NCI-H1694 treated with DMSO at 0.1 percent for 48 hours (cell line): ENCODE measurements at places on chromosomes 12 and 14.
A peak's percentile ranks its signal among the peaks of the same experiment; 100 is the strongest.

DNA sequence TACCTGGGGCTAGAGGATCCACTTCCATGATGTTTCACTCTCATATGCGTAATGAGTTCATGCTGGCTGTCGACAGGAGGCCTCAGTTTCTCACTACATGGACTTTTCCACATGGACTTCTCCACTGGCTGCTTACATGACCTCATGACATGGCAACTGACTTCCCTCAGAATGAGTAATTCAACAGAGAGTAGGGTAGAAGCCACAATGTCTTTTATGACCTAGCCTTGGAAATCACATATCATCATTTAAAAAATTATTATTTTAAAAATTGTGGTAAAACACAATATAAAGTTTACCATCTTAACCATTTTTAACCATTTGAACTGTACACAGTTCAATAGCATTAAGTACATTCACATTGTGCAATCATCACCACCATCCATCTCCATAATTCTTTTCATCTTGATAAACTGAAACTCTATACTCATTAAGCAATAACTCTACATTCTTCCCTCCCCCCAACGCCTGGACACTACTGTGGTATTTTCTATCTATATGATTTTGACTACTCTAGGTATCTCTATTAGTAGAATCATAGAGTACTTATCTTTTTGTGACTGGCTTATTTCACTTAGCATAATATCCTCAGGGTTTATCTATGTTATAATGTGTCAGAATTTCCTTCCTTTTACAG, 144.5 kb downstream of the TGFB3 start:
- no peak for DNase-seq

DNA sequence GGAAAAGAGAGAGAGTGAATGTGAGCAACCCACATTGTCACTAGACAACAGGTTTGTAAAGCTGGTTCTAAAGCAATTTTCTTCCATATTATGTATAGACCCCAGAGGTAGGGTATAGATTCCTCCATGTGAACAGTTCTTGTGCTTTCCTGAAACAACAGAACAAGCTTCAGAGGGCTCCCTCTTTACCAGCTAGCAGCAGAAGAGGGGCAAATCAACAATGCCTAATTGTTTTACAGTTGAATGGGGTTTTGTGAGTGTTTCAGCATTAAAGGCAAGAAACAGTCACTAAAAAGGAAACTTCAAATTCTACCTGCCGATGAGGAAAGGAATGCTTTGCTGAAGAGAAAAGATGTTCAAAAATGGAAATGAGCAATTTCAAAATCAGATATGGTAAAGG, 341.2 kb upstream of the KITLG start:
- no peak for DNase-seq

GRCh38 chr12:58104351-58104755, 163.0 kb downstream of the ATP23 start:
- DNase-seq = no peak

DNA sequence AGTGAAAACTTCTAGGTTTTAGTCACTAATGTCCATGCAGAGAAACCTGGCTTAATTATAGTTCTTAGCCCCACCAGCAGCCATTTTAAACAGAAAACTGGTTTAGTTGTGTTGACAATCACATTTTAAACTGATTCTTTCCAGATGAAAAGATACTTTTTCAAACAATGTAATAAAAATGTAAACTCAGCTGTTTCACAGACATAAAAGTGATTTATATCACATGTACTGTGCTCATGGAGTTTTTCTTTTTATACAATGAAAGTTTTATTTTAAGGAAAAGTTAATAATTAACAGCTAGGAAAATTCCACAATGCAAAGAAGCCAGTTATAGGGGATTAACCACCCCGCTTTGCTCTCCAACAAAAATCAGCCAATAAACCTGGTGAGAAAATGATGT, 129.7 kb downstream of the PAX9 start:
- DNase-seq = no peak

GRCh38 chr14:42565556-42565955, 958.9 kb downstream of the LRFN5 start:
- no peak for DNase-seq

- no peak for DNase-seq
Observed at GRCh38 chr14:81161088-81161487, 59.7 kb downstream of the GTF2A1 start.

DNA sequence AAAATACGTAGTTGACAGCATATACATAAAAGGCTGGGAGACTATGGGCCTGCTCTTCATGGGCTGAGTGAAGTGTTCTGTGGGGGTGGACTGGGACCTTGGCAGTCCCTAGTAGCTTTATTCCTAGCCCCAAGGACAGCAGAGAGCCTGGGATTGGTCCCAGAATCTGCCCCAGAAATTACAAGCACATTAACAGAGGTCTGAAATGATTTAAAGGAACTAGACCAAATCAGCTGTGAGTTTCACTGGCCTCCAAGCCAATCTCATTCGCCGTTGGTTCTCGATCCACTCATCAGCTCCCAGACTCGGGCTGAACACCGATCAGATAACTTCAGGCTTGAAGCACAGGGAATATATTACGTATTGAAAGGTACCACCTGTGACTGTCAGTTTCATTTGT, 77.0 kb upstream of the PSMC1 start:
- no peak for DNase-seq

- DNase-seq = no peak
Observed at GRCh38 chr14:61396694-61397093, 75.3 kb downstream of the PRKCH start.

DNA sequence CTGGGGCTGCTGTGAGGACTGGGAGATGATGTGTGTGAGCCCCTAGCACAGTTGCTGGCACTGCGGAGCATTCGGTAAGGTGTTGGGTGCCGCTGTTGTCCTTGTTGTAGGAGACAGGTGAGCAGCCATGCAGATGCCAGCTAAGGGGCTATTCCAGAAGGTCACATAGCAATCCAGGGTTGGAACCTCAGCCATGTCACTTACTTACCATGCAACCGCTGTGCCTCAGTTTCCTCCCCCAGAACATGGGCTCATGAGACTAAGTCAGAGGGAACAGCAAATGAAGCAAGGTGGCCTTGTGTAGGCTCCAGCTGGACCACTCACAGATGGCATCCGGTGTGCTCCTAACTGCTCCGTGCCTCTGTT, 13.2 kb downstream of the DTX1 start:
- DNase-seq = no peak

DNA sequence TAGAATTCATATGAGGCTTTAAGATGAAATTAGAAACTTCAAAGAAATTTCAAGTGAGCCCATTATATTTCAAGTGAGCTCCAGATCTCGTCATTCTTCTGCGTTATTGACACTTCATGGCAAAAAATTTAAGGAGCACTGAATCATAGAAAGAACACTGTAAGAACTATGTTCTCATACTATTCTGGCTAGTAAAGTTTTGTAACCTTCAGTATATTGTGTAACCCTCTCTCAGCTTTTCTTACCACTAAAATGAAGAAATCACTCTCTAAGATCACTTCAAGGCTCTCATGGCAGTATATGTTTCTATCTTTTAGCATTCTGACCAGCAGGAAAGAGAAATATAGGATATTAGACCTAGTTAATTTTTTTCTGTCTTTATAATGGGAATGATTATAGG, 6.3 kb downstream of the GPHN start:
- DNase-seq = no peak

- no peak for DNase-seq
Observed at GRCh38 chr12:115972241-115972640, 305.3 kb downstream of the MED13L start.

DNA sequence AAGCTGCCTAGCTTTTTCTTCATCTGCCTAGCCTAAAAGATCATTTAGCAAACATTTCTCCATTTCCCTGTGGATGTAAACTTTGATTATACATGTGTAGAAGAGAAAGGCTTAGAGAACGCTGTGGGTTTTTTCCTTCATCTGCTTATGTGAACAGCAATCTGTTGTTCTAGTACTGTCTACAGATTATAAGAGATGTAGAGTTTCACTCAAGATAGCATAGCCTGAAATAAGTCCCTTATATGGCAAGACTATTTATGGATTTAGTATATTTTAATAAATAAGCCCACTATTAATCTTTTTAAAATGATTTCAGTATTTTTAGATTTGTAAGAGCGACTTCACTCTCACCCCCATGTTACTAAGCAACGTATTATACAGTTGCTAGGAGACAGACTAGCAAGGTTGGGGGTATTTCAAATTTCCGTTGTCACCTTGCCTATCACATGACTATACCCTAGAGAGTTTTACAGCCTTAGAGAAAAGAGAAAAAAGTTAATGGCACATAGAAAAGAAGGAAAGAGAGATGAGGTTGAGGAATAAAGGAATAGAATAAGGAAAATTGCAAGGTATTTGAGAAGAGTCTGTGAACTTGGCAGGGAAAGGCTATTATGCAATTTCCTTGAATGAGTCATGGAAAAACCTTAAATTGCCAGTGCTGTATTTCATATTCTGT, 12.2 kb upstream of the TUBA1A start:
- DNase-seq = peak; percentile 87

DNA sequence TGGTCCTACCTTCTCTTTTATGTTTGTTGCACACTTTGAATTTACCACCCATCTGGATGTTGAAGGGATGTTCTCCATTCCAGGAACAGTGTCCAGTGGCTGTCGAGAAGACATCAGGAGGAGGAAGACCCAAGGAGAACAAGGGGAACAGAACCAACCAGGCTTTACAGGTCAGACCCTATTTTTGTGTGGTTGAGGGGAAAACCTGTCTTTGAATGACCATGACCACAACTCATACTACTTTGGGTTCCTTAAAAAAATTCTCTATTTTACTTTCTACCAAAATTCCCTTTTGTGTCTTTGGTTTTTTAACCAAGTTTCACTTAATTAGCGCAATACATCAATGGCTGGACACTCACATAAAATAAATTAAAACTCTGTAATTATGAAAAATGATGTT, 78.7 kb downstream of the PLXNC1 start:
- no peak for DNase-seq

GRCh38 chr12:104670439-104671408, 214.0 kb downstream of the CHST11 start:
- DNase-seq = no peak

DNA sequence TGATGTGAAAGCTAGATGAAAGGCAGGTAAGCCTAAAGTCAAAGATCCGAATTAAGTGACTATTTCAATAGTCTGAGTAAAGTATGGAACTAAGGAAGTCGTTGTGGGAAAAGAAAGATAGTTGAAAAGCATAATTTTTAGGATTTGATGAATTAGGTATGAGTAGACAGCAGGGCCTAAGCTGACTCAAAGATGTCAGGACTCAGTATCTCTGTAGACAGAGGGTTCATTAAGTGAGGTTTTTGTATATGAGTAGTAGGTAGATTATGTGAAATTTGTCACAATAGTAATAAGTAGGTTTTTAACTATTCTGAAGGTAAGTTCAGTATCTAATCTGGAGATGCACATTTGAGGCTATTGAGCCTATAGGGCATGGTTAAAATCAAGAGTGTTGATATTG, 196.4 kb downstream of the RASSF9 start:
- no peak for DNase-seq

DNA sequence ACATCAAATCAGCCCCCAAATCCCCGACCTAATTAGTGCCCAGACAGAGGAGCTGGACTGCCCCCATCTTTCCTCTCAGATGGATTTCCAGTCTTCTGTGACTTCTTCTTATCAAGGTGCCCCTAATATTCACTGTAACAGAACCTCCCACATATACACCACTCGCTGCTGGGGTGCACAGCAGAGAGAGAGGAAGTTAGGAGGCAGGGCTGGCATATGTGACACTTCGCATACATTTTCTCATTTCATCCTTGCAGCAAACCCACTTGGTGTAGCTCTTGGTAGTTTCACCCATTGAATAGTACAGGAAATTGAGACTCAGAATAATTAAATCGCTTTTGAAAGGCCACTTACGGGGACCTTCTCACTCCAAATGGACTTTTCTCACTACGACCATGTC, 56.5 kb upstream of the CCND2 start:
- no peak for DNase-seq

DNA sequence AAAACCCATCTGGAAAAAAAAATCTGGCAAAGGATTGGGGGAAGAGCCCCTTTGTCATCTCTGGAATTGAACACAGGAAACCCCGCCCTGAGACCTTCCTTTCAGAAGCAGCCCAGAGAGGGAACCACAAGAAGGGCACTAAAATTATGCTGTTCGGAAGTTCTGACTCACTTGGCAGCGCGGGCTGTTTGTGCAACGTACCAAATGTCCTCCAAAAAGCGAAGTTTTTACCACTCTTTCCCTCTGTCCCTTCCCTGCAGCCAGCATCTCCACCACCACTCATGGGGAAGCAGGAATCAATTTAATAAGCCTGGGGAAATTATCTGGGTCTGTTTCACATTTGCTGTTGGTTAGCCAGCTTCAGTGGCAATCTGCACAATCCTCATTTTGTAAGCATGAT, 3.2 kb upstream of the SYNE3 start:
- no peak for DNase-seq

- peak; percentile 83 for DNase-seq
Observed at GRCh38 chr12:128823916-128824839, at the start of gene SLC15A4. Gene SLC15A4, minus strand, starts transcription at chr12:128823958. Its CDS starts 15 bp downstream, at chr12:128823943.

- DNase-seq = no peak
Observed at GRCh38 chr12:20985399-20985798, 145.6 kb upstream of the SLCO1B1 start.

GRCh38 chr12:108052260-108052659, 76.8 kb upstream of the WSCD2 start:
- DNase-seq = no peak

- DNase-seq = no peak
Observed at GRCh38 chr14:69281450-69282169, 21.7 kb downstream of the GALNT16 start.

DNA sequence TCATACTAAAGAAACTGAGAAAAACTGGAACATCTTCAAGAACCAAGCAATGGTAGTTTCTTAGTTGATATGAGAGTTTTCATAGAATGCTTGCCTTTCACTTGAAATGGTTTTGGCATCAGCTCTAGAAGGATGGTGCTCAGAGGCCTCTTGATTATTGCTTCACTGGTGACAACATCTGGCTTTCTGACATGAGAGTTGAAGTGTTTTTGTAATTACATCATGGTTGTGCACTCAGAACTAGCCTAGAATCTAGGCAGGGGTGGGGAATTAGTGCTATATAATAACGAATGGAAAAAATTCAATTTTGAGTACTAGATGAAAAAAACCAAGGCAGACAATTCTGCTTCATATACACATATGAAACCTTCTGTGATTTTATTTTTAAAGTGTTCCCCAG, 172.8 kb upstream of the LMNTD1 start:
- no peak for DNase-seq

DNA sequence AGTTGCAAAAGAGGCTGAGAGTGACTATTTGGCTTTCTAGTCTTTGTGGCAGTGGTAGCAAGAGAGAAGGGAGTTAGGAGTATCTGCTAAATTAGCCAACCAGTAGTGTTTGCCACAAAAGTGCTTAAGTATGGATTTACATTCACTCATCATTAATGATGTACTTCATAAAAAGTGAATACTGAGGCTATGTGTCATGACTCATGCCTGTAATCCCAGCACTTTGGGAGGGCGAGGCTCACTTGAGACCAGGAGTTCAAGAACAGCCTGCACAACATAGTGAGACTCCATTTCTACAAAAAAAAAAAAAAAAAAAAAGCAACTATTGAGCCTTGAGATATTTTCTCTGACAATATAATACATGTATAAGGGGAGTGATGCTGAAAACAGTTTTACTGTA, 36.8 kb downstream of the CCDC177 start:
- DNase-seq = no peak
